ENCODE measurements at places on chromosomes 1 and 21.

DNA sequence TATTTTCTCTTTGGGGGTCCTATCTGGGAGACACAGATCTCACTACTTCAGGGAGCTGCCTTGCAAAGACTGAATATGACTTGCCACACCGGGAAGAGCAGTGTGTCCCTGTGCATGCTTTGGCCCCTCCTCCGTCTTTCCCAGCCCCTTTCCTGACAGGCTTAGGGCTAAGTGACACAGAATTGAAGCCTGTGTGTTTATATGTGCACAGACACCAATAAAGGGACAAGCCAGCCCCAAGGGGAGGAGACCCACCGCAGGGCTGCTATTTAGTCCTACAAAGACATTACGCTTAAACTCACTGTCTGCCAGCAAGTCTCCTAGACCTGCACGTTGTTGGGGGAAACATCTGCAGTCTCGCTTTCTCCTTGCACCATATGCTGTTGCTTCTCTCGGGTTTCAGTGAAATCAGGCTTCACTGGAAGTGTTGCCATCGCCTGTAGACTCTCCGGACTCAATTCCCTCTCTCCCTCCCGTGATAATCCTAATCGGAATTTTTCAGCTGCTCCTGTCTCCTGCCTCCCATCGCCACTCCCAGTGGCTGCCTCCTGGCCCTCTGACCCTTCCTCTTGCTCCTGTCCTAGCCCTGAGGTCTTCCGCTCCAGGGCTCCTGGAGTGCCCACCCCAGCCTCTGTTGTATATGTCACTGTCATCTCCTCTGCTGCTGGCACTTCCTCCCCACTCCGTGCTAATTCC lies 58.5 kb upstream of the LRRC53 start:
- no peak for DNase-seq

DNA sequence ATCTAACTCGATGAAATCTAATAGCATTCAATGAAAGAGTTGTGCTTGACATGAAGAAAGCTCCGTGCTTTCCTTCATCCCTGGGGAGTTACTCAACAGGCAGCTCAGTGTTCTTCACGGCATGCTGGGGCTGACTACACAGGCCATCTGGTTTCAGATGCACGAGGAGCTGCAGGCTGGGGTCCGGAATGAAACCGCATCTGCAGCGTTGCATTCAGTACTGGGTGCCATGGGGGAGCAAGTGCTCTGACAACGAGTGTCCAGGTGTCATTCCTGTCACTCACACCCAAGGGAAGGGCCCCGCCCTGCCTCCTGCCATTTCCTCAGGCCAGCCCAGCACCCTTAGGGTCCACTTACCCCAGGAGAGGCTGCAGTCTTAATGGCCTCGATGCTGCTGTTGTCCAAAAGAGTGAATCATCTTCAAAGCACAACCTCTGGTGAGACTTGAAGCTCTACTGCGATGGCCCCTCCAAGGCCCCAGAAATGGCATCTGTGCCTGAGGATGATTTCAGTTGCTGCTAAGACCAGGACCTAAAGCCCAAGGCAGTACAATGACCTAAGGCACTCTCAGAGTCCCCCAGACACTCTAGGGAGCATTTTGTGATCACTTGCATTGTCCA lies 61.4 kb downstream of the STUM start:
- no peak for DNase-seq

GRCh38 chr1:107643766-107644165 lies 321.2 kb downstream of the VAV3 start:
- no peak for DNase-seq

DNA sequence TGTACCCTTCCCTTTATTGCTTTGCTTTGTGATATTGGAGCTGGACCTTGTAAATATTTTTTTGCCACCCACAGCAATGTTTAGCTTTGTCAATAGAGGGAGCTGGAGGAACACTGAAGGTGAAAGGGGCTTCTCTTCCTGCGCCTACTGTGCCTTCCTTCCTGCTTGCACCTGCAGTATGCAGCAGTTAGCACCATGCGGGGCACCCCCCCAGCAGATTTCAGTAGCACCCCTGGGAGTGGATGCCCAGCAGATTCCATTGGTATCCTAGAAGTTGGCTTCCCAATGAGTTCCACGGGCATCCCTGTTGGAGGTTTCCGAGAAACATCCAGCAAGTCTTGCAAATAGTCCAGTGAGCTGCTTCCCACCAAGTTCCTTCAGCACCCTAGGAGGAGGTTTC lies 25.6 kb downstream of the S100A10 start:
- DNase-seq: no peak

- DNase-seq: no peak
These were observed 172.0 kb upstream of the CAMK1G start for GRCh38 chr1:209411491-209411929.

DNA sequence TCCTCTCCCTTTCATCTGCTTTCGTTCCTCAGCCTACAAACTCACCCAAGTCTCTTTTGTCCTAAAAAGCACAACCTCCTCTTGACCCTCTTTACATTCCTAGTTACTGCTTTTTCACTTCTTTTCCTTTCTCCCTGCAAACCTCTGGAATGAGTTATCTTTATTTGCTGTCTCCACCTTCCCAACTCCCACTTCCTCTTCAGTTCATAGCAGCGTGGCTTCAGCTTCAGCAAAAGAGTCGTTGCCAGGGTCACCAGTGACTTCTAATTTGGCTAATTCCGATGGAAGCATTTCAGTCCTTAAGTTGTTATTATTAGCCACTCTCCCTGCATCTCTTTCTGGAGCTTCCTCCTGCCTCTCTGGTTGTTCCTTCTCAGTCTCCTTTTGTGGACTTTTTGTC lies 6.2 kb upstream of the TMEM54 start:
- no peak for DNase-seq

DNA sequence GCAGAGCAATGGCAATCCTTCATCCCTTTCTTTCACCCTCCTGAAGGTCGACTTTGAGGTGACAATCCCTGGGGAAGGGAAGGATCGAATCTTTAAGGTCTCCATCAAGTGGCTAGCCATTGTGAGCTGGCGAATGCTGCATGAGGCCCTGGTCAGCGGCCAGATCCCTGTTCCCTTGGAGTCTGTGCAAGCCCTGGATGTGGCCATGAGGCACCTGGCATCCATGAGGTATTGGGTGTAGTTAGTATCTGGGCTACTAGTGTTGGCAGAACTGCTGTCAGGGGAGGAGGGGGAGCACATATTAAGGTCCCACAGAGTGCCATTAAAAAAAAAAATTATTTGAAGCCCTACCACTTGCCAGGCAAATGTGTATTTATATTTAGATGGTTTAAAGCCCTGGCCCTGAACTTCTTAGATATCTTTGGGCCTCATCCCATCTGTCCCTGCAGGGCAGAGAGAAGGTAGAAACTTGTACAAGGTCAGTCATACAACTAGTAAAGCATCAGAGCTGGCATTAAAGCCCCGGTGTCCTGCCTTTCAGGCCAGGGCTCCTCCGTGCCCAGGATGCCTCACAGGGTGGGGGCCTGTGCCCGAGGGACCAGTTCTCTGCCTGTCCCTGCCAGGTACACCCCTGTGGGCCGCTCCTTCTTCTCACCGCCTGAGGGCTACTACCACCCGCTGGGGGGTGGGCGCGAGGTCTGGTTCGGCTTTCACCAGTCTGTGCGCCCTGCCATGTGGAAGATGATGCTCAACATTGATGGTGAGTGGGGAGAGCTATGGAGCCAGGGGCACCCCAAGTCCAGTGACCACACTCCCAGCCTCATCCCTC lies 10.3 kb downstream of the AGO1 start:
- DNase-seq: no peak

DNA sequence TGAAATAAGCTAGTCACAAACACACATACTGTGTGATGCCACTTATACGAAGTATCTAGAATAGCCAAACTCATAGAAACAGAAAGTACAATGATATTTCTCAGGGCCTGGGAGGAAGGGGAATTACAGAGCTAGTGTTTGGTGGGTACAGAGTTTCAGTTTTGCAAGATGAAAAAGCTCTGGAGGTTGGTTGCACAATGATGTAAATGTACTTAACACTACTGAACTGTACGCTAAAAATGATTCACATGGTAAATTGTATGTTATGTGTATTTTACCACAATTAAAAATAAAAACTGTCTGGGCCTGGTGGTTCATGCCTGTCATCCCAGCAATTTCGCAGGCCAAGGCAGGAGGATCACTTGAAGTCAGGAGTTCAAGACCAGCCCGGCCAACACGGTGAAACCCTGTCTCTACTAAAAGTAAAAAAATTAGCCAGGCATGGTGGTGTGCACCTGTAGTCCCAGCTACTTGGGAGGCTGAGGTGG lies 15.3 kb upstream of the FHAD1 start:
- DNase-seq: no peak

DNA sequence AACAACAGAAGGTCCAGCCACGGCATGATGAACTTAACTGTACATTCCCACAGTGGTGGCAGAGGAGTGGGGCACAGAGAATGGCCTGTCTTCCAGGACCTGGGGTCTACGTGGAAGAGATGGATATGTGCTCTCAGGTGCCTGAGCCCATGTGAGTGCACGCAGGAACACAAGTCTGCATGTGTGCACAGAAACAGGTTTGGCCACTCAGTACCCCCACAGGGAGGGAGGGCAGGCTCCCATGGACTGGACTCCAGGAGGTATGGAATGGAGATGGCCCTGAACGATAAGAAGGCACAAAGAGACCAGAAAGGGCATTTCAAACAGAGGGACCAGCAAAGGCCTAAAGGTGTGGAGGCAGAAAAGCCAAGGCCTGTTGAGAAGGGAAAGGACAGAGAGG lies 10.8 kb downstream of the COL9A2 start:
- no peak for DNase-seq

DNA sequence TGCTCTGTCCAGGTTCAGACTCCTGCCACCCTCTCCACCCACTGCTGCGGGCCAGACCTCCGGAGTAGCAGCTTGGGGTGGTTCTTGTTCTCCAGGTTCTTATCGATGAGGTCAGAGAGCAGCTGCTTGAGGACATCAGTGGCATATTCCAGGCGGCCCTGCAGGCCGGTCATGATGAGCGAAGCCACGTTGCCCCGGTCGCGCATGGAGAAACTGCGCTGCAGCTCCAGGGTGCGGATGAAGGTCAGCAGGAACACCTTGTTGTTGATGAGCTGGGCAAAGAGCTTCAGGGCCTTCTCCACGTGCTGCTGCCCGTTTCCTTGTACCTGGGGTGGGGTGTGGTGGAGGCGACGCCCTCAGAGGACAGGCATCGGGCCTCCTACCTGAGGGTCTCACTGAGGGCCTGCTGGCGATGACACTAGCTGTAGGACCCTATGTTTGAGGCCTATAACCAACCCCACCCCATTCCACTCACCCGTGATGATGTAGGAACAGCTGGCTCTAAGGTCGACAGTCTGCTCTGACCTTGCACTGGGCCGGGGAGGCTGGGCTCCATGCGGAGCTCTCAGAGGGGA lies 131.2 kb upstream of the CD34 start:
- no peak for DNase-seq

DNA sequence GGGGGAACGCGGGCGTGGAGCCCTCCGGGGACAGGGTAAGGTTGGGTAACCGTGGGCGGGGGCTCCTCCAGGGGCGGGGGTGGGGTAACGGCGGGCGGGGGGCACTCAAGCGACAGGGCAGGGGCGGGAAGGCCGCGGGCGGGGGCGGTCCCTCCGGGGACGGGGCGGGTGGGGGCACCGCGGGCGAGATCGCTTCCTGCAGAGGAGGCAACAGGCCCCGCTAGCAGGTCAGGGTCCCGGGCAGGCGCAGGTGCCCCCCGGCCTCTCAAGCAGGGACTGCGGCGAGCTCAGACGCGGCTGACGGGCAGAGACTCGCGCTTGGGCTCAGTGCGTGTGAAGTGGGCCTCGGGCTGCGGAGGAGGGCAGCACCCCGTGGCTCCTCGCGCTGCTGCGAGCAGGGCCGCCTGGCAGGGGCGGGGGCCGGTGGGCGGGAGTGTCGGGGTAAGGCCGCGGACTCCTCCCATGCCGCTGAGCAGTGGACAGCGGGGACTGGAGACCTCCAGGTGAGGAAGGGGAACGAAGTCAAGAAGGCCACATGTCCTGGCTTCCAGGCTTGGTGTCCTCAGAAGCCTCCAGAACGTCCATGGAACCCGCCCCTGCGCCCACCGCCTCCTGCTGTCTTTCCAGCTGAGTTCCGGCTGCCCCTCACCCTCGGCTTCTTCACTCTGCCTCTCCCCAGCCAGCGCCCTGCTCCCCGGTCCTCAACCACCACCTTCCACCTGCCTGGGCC lies 627 bp upstream of the GNB1 start:
- peak; percentile 62 for DNase-seq

- no peak for DNase-seq
These were observed 24.3 kb downstream of the PER3 start for GRCh38 chr1:7808253-7808844.

DNA sequence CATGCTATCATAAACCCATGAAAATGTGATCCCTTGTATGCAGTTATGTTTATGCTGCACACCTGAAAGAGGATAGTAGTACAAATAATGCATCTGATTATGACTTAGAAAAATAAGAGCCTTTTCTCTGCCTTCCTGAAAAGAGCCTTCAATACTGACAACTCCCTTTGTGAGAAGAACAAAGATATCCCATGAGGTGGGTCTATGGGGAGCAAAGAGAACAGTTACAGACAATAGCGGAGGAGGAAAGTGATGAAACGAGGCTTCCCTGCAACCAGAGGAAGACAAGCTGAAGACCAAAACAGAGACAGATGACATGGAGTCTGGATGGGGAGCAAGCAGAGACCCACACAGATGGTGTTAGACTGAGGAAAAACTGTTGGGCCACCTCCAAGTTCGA lies 598.3 kb upstream of the PLXNA2 start:
- no peak for DNase-seq

GRCh38 chr1:183365093-183365492 lies 53.1 kb downstream of the NMNAT2 start:
- no peak for DNase-seq

- no peak for DNase-seq
These were observed 29.4 kb upstream of the CSF3R start for GRCh38 chr1:36511804-36512798.

GRCh38 chr1:227429447-227430359 lies 111.4 kb upstream of the CDC42BPA start:
- no peak for DNase-seq

GRCh38 chr1:225962440-225962975 lies 21.5 kb upstream of the LEFTY2 start:
- peak; percentile 64 for DNase-seq

All from mesothelial cell of epicardium (in vitro differentiated cells).